ENCODE measurements at places on chromosomes 13 and 19.

DNA sequence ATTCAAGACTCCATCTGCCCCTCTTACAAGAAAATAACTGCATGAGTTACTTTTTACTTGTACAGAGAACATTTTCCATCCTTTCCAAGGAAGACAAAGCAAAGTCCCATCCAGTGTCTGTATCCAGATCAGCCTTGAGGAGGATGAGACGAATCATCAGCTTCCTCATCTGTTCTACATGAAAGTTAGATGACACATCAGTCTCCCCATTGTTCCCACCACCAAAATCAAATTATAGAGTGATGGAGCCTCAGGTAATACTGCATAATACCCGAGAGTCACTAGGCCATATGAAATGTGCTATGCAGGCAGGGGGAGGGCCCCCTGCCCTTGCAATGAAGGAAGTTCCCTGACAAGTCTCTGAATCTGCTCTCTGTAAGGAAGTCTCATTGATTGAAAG lies 1244.6 kb upstream of the SLC10A2 start:
- no peak for DNase-seq

DNA sequence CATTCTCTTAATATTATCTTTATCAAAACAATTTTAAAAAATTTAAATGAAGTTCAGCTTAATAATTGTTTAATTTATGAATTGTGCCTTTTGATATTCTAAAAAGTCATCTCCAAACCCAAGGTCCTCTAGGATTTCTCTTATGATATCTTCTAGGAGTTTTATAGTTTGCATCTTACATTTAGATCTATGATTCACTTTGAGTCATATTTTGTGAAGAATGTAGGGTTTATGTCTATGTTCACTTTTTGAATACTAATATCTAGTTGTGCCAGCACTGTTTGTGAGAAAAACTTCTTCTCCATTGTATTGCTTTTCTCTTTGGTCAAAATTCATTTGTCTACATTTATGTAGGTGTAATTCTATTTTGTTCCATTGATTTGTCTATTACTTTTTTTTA lies 1068.4 kb upstream of the SPRY2 start:
- DNase-seq = no peak

GRCh38 chr13:75458696-75459422 lies 23.1 kb downstream of the TBC1D4 start:
- no peak for DNase-seq

- no peak for DNase-seq
Measured at GRCh38 chr13:83332751-83333150, 549.5 kb downstream of the SLITRK1 start.

- DNase-seq = no peak
Measured at GRCh38 chr13:101219609-101220265, 196.6 kb downstream of the NALCN start.

DNA sequence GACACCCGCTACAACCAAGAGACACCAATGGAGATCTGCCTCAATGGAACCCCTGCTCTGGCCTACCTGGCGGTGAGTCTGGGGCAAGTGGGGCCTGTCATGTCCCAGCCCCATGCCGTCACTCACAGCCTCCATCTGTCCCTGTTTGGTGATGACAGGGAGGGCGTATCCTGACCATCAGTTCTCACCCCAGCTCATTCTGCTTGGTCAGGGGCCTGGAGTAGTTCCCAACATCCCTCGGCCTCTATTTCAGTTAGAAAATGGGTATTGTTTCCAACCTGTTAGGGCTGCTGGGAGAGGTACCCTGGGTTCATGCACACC lies 18.2 kb downstream of the HIPK4 start:
- no peak for DNase-seq

GRCh38 chr13:30319655-30320054 lies 12.3 kb upstream of the KATNAL1 start:
- no peak for DNase-seq

DNA sequence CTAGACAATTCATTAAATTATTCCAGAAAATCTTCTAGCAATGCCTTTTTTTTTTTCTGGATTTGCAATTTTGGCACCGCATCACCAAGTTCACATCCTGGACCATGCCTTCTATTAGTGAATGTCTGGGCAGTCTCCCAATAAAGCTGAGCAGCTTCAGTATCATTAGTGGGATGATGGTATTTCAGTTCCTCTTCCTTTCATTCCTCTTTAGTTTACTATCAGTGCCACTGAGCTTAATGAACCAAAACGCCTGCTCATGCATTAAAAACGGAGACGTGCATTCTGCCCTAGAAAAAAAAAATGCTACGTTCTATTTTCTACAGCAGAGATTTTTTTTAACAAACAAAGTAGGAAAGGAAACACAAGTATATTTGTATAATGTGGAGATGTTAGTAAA lies 343.0 kb downstream of the PCDH9 start:
- DNase-seq = no peak

GRCh38 chr13:44591316-44591715 lies 15.2 kb upstream of the TSC22D1 start:
- no peak for DNase-seq

DNA sequence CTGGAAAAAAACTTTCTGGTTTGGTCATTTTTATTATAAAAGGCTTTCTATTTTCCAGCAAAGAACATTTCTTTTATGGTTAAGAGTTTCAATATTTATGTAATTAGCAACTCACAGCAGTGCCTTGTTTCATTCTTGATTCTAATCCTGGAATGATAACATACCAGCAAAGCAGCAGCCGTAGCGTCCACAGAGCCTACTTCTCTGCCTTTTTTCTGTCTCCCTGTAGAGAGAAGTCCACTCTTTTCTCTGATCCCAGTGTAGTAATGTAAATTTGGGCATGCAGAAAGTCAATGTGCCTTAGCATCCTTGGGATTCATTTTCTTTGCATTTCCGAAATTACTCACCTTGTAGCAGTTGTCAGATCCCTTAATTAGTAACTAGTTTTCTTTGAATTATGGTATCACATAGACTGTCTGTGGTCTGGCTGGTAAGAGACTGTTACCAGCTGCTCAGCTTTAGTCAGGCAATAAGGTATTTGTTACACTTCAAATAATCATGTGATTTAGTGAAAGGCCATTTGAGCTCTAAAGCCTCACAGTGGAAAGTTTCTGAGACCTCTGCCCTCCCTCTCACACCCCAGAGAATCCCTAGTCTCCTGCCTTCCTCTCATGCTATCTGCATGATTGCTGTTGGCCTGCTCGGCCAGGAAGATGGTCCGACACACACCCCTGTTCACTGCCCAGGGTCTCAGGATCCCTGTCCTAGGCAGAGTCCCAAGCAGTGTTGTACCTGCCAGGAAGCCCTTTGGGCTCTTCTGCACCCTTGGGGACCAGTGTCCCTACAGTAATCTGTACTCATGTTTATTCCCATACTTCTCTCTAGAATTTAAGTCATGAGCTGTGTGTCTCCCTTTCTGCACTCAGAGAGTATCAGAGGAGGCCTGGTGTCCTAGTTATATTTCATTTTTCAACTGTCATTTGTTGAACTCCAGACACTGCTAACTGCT lies 86.3 kb downstream of the LRCH1 start:
- DNase-seq = no peak

DNA sequence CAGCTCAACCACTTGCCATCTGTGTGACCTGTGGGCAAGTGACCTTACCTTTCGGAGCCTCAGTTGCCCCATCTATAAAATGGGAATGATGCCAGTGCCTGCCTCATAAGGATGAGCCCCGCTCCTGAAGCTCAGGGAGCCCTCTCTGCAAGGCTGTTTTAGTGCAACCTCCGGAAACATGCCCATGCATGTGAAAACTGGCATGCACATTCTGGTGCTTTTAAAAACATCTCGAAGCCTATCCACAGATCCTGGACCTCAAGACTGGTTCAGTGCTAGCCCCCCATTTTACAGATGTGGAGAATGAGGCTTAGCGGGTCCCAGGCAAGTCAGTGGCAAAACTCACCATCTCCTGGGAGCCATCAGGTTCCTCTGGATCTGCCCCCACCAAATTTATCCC lies 5.6 kb downstream of the CADM4 start:
- no peak for DNase-seq

GRCh38 chr19:50002386-50002960 lies 22.7 kb downstream of the VRK3 start:
- DNase-seq = no peak

GRCh38 chr19:12899891-12900518 lies 9.0 kb downstream of the GCDH start:
- DNase-seq = no peak

GRCh38 chr19:55668603-55669348 lies 6.2 kb upstream of the EPN1 start:
- no peak for DNase-seq

GRCh38 chr19:43329989-43330388 lies 23.5 kb upstream of the CD177 start:
- DNase-seq = no peak

DNA sequence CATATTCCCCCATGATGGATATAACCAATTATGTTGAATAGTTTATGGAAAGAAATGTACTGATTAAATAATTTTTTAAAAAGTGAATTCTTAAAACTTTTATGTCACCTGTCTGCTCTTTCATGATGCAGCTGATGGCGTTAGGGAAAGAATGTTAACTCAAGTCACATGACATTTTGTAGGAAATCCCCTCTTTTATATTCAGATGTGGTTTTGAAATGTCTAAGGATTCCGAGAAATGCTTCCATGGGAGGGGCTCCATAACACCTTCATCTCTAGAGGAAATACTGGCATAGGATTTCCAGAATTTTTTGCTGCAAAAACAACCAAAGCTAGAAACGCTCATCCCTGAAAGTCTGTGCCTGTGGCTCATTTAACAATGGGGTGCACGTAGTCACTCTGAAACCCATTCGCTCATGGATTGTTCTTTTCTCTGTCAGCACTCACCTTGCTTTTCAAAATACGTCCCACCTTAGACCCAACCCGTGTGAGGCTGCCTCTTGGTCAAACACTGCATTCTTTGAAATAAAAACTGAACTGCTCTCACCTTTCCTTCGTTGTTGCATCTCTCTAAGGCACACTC lies 288.9 kb downstream of the SHISA2 start:
- DNase-seq = no peak

DNA sequence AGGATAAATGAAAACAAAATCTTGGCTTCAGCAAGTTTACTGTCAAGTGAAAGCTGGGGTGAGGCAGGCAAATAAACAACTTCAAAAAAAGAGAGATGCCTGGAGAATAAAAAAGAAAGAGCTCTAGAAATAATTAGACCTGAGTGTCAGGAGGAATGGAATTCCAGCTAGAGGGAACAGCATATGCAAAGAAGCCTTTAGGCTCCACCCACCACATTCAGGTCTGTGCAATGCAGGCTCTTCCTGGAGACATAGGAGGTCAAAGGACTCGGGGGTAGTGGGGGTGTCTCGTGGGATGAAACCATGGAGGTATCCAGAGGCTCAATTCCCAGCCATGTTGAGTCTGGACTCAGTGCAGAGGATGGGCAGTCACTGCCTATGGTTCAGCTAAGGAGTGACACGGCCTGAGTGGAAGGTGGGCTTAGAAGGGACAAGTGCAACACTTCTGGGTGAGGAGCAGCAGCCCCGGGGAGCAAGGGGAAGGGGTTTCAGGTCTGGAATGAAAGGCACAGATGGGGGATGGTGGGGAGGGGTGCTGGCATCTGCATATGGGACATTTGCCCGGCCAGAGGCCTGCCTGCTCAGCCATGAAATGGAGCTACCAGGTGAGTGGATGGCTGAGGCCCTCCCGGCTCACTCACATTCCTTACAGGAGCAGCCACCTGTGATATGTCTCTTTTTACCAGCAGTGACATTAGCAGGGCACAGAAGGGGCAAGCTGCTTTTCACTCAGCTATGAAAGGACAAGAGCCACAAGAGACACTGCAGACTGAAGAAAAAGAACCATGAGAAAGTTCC lies 12.3 kb downstream of the LATS2 start:
- no peak for DNase-seq

DNA sequence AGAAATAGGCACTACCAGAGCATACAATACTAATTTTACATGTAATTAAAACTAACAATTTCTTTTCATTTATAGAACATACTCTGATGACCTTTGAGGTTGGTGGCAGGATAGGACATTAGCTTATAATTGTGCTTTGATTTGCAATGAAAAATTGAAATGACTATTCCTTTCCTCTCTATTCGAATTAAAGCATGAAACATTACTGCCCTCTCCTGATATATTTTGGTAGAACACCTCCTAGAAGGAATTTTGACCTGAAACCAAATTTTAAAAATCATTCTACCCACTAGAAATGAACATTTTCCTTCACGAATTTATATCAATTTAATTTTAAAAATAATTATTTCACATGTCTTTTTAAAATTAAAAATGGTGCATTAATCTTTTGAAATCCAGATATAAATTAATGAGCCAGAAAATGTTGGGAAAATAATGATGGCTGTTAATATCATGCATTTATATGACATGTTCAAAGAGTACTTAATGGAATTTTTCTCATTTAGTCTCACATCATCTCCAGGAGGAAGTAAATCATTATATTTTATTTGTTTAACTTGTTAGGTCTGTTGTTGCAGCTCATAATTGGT lies 556.3 kb upstream of the ARGLU1 start:
- no peak for DNase-seq

DNA sequence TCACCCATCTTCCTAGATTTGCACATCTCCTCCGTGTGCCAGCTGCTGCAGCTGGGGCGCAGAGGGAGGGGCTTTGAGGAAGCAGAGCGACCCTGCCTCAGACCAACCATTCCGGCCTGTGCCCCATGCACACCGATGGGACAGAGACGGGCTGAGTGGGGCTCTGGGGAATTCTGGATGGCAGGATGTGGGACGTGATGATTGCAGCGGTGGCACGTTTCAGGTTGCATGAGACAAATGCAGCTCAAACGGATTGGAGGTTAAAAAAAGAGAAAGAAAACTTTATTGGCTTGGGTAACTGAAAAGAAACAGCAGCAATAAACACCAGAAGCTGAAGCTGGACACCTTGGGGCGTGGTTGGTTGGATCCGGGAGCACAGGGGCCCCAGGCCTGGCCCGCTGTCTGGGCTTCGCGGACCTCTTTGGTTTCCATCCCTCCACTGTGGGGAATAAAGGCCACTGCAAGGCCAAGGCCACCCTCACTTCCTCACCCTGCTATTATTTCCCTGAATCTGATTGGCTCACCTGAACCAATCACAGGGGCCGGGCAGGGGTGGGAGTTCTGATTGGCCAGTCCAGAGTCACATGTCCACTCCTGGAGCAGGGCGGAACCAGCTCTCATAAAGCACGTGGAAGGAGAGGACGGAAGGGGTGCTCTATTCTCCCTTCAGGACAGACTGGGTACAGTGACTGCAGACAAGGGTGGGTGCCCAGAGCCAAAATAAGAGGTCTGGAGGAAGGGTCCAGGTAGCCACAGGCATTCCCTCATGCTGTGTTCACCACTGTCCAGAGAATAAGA lies 6.1 kb upstream of the ZNF787 start:
- no peak for DNase-seq

DNA sequence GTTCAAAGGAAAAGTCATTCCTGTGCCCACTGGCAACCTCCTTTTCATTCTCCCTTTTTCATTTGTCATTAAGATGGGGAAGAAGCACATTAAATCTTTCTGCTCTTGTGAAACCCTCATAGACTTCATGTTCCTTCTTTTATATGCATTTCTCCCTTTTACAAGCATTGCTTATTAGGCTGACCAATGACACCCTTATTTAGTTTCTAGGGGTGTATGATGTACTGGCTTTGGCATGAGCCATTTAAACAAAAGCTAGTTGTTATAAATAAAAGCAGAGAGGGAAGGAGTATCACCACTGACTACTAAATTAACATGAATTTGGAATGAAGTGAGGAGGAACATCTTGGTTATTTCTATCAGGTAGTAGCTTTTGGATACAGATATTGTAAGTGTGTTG lies 68.2 kb upstream of the PCDH9 start:
- DNase-seq = no peak

Data from glutamatergic neuron (in vitro differentiated cells).